ENCODE measurements at places on chromosomes 5 and 9.

GRCh38 chr5:93163010-93163663 lies 417.9 kb downstream of the NR2F1-AS1 start:
- DNase-seq, result no peak

DNA sequence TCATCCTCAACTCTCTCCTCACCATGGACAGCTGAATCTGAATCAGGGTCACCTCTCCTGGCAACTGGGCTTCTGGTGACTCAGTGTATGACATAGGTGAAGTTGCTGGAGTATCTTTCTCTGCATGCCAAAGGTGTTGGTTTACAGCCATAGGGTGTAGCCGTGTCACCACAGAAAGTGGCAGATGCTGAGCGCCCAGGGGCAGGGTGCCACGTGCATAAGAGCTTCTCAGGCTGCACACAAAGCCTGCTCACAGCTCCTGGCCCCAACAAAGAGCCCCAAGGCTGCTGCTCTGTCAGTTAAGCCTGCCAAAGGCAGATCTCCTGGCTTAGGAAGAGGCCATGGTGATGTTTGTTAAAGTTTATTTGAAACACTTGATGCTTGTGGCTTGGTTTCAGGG lies 297.7 kb upstream of the WWC1 start:
- no peak for DNase-seq

DNA sequence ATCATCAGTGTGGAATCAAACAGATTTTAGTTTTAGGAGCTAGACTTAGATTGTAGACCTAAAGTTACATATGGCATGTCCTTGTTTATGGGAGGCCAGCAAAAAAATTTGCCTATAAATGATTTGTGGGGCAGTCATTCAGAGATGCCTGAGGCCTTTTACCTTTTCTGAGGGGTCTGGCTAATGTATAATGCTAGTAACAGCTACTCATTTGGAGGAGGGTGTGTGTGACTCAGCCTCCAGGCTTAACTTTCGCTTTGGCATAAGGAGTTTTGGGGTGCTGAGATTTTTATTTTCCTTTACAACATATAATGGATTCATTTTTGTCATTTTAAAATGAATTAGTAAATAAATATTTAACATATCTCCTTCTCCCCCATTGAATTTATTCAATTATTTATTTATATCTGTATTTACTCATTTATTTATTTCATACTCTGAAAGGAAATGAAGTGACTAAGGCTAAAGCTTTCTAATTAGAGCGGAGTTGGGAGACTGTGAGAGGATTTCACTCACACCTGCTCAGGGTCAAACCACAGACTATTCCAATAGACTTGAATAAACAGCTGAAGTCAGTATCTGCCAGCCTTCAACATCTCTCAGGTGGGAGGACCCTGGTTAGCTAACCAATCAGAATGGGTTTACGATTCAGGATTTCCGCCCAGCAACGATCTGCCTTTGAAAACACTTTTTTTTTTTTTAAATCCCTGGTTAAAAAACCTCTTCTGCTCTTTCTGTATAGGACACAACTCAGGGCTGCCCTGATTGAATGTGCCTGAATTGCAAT lies 487.5 kb upstream of the SGCD start:
- DNase-seq, result no peak

GRCh38 chr5:17223367-17224185 lies 6.1 kb downstream of the BASP1 start:
- no peak for DNase-seq

DNA sequence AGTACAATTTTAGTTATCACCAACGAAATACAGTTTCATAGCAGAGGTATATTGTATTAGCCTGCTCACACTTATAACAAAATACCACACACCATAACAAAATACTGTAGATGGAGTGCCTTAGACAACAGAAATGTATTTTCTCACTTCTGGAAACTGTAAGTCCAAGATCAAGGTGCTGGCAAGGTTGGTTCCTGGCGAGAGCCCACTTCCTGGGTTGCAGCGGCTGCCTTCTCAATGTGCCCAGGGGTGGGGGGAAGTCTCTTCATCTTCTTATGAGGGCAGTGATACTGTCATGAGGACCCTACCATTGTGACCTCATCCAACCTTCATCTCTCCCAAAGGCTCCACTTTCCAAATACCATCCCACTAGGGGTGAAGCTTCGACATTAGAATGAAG lies 30.5 kb upstream of the GADD45G start:
- DNase-seq, result no peak

DNA sequence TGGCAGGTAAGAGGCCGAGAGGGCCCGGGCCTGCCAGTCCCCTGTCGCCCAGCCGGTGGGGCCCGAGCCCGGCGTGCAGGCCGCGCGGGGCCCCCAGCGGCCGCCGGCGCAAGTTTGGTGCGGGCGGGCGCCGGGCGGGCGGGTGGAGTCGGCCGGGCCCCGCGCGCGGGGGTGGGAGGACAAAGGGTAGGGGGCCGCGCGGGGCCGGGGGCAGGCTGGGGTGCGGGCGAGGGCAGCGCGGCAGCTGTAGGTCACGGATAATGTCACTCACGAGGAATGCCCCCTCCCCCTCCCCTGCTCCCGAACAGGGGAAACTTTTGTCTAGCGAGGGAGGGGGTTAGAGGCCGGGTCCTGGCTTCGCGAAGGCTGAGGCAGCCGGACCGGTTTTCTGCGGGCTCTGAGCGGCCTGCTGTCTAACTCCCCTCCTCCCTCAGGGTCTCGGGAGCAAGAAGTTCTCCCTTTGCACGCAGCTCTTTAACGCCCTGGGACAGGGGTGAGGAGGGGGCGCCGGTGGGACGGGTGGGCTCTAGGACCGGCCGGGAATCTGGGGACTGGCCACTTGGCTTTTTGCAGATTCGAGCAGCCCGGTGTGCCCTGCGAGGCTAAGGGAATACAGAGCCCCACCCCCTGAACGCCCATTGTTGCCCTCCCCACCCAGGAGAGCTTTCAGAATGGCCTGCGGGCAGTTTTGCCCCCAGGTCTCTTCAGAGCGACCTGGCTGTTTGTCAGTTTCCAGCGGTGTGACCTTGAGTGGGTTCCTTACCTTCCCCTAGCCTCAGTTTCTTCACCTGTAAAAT lies 21.3 kb upstream of the NDST1 start:
- no peak for DNase-seq

DNA sequence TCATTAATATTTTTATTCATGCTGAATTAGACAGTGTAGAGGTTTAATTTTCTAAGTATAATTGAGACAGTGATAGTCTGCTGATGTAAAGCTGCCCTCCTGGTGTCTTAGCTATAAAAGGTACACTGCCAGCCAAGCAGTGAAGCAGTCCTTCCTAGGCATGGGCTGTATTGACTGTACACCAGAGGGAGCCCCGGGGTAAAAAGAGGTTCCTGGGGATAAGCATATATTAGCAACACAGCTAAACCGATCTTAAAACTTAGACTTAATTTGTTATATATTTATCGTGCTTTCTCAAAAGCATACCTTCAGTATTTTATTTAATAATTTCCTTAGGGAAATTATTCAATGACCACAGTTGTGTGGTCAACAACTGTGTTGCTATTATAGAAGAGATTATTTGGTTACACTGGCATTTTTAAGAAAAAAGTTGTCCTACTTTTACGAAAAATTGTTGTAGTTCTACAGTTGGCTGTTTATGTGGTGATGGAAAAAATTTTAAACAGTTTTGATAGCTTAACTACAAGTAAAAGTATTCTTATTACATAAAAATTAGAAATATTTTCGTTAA lies 68.8 kb downstream of the ELL2 start:
- no peak for DNase-seq

DNA sequence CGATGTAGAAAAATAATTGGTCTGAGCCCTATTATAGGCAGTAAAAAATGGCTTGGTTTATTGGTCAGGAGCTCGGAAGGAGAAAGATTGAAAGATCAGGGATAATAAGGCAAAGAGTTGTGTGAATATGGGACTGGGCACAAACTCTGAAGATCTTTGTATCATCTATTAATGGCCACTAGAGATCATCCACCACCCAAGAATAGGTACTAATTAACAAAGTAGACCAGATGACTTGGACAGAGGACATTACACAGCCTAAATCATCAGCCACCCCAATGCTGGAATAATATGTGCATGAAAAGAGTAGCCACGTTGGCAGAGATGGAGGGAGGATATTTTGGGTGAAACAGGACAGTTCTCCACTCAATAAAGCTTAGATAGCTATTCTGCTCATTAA lies 364.1 kb downstream of the EFNA5 start:
- no peak for DNase-seq

GRCh38 chr9:108664309-108665255 lies 191.2 kb downstream of the ACTL7B start:
- no peak for DNase-seq

DNA sequence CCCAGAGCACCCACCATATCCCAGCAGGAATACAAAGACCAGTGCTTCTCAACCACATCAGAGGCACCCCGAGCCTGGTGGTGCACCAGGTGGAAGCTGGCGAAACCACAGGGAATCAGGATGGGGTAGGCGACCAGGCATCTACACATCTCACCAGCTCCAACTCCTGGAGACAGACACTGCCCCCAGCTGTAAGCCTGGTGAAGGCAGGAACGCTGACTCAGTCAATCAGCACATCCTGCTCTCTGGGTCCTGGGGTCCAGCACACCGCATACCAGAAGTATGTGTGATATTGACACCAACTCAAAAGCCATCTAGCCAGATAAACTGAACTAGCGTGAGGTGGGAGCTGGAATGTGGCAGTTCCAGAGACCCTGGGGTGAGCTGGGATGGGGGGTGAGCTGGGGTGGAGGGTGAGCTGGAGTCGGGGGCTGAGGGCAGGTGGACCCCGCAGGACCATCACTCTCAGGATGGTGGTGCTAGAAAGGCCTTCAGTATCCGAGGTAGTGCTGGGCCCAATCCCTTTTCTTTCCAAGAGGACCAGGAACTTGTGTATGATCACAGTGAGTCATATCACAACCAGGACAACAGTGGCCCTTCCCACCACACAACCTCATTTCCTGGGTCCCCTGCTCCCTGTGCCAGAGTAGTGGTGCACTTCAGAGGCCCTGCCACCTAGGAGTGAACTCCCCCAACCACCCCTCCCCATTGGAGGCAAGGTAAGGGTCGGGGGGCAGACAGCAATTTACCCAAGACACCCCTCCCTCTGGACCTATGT lies 2.5 kb downstream of the DBN1 start:
- DNase-seq, result no peak

DNA sequence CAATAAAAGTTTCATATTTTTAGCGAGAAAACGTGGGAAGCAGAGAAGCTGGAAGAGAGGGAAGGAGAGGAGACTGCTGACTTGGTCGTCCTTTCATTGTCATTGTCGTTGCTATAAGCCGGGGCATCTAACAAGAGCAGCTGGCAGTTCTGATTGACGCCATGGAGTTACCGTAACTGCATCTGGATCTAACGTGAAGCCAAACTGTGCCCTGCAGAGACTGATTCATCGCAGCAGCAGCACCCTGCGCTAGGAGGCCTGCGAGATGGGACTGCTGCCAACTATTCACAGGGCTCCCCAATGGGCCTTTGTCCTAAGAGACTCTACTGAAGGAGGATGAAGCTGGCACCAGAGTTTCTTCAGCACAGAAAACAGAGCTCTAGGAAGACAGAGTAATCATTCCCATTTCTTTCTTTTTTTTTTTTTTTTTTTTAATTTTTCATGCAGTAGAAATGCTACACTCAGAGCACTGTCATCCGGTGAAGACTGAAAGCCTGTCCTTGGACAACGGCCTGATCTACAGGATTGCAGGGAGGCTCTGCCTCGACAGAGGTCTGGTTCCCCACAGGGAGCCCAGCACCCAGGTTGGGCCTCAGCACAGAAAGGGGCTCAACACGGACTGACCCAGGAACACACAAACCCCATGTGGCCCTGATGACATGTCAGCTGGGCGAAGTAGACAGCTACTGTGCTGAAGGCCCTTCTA lies 47.8 kb downstream of the RETREG1 start:
- no peak for DNase-seq

DNA sequence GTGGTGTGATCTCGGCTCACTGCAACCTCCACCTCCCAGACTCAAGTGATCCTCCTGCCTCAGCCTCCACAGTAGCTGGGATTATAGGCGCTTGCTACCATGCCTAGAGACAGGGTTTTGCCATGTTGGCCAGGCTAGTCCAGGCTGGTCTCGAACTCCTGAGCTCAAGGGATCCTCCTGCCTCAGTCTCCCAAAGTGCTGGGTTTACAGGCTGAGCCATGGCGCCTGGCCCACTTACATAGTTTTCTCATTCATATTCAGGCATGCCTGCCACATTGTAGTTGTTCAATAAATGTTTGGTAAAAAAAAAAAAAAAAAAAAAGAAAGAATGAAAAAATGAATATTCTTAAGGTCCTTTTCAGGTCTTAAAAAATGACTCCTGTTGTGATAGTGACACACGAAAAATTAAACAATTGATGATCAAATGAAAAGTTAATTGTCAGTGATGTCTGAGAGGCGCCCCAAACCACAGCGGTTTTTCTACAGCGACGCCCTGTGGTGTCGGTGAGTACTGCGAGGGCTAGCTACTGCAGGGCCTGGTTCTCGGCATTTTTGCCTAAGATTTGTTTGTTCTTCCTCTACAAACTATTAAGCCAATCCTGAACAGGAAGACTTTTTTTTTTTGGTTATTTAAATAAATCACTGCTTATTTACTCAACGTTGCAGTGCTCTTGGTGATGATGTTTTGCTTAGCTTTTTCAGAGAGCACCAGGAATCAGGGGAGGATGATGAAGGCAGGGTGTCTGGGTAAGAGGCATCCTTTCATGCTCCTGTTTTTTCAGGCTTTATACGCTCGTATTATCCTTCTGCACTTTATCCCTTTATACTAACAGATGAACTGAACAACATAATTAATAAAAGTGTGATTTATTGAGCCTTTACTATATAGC lies 67.0 kb upstream of the DPYSL3 start:
- no peak for DNase-seq
